Endodermal cell (in vitro differentiated cells): ENCODE measurements at places on chromosomes 11 and 22.

DNA sequence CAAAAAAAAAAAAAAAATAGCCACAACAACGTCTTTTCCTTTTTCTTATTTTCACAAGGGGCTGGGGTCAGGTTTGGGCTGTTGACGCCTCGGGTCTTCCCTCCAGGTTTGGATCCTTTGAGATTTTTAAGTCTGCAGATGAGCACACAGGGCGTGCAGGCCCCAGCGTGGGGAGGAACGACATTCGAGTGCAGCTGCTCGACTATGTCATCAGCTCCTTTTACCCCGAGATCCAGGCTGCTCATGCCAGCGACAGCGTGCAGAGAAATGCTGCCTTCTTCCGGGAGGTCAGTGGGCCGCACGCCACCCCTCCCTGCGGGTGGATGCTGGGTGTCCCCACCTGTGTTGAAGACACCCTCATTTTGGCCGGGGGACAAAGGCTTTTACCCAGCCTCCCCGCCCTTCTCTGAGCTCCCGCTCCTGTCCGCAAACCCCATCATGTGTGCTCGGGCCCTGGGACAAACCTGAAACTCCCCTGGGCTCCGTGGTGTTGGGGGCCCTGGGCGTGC lies 7.7 kb downstream of the SELENOO start:
- DNase-seq = no peak

GRCh38 chr22:37425800-37426705 lies 1.2 kb downstream of the ELFN2 start:
- peak; percentile 76 for DNase-seq

GRCh38 chr11:86488553-86488952 lies 113.9 kb downstream of the CCDC81 start:
- no peak for DNase-seq

DNA sequence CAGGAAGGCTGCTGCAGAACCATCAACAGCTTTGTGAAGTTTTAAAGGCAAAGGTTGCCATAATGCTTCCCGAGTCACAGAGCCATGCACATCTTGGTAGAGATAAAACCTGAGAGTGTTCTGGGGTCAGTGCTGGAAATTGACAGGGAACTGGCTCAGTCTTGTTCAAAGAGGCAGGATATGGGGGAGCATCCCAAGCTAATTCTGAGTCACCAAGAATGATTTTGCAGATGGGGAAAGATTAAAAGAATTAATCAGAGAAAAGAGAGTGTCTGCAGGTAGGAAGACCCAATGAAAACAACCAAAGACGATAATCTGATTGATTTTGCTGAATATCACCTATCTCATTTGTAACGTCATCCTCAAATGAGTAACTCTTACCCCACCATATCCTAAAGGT lies 99.9 kb upstream of the CD44 start:
- DNase-seq = no peak

DNA sequence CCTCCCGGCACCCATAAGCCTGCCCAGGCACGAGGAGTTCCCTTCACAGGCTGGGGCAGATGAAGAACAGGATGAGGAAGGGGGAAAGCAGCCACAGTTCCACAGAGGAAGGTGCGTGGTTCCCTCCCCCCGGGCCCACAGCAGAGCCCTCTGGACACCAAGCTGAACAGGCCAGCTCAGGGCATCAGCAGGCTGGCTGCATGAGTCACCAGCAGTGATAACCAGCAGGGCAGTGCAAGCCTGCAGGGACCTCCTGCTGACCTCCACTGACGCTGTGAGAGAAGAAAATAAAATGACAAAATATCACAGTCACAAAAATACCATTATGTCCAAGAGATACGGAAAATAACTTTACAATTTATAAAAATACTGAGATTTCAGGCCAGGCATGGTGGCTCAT lies 11.5 kb downstream of the RTL6 start:
- DNase-seq = no peak

GRCh38 chr11:2943711-2944118 lies 14.5 kb upstream of the PHLDA2 start:
- DNase-seq = peak; percentile 50

DNA sequence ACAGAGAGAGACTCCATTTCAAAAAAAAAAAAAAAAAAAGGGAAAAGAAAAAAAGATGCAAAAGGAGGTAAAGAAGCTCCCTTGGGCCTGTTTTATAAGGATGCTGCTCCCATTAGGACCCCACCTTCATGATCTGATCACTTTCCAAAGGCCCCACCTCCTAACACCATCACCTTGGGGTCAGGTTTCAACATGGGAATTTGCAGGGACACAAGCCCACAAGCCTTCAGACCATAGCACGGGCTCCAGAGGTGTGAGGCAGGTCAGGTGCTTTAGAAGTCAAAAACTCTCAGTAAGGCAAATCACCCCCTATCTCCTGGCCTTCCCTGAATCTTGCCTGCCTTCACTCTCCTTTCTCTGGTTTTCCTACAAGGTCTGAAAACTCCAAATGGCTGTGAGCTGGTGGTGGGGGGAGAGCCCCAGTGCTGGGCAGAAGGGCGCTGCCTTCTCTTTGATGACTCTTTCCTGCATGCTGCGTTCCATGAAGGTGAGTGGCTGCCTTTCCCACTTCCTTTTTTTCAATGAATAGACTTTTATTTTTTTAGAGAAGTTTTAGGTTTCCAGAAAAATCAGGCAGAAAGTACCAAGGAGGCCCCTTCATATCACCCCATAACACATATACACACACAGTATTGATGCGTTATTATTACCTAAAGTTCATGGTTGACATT lies 13.2 kb downstream of the ASPHD2 start:
- DNase-seq = peak; percentile 75
